Thoracic aorta (tissue), 2 donors: ENCODE measurements at places on chromosomes 16 and 17. TPM values are rescaled to one million over a fixed set of nuclear protein-coding genes. Genes with fewer than 3 reads are reported as not detected.
A peak's percentile ranks its signal among the peaks of the same experiment; 100 is the strongest.

- H3K36me3 ChIP-seq: no peaks in the 10 kb centered on the region
- H3K4me3 ChIP-seq: no peak overlapping the region
- no peak for DNase-seq
- H3K4me1 ChIP-seq: no peaks in the 10 kb centered on the region
- H3K27ac ChIP-seq: no peak overlapping the region
Observed at GRCh38 chr16:48101069-48101674, 54.6 kb downstream of the ABCC12 start.

The FOXN1 gene
- not detected for total RNA-seq

GRCh38 chr17:69175625-69176456, 34.1 kb upstream of the ABCA6 start:
- no peak for DNase-seq
- H3K27me3 ChIP-seq: no peaks in the 10 kb centered on the region
- no peak overlapping the region for H3K4me3 ChIP-seq
- no peaks in the 10 kb centered on the region for H3K4me1 ChIP-seq
- no peaks in the 10 kb centered on the region for H3K36me3 ChIP-seq

- H3K4me1 ChIP-seq: no peaks in the 10 kb centered on the region
- no peak for DNase-seq
- H3K4me3 ChIP-seq: no peak overlapping the region
- H3K27me3 ChIP-seq: no peaks in the 10 kb centered on the region
- H3K36me3 ChIP-seq: no peaks in the 10 kb centered on the region
Observed at GRCh38 chr16:68202091-68202519, 33.8 kb downstream of the ESRP2 start.

GRCh38 chr16:75621170-75621477, 2.0 kb downstream of the ADAT1 start:
- H3K36me3 ChIP-seq: peaks cover 22% of the 10 kb centered on the region
- H3K4me3 ChIP-seq: no peak overlapping the region
- no peak overlapping the region for H3K27ac ChIP-seq

The YPEL2 gene
- 64.2 TPM for total RNA-seq

GRCh38 chr16:73365016-73365551, 317.2 kb upstream of the ZFHX3 start:
- no peak for DNase-seq
- H3K4me1 ChIP-seq: no peaks in the 10 kb centered on the region
- no peaks in the 10 kb centered on the region for H3K36me3 ChIP-seq
- no peak overlapping the region for H3K4me3 ChIP-seq
- no peaks in the 10 kb centered on the region for H3K27me3 ChIP-seq

DNA sequence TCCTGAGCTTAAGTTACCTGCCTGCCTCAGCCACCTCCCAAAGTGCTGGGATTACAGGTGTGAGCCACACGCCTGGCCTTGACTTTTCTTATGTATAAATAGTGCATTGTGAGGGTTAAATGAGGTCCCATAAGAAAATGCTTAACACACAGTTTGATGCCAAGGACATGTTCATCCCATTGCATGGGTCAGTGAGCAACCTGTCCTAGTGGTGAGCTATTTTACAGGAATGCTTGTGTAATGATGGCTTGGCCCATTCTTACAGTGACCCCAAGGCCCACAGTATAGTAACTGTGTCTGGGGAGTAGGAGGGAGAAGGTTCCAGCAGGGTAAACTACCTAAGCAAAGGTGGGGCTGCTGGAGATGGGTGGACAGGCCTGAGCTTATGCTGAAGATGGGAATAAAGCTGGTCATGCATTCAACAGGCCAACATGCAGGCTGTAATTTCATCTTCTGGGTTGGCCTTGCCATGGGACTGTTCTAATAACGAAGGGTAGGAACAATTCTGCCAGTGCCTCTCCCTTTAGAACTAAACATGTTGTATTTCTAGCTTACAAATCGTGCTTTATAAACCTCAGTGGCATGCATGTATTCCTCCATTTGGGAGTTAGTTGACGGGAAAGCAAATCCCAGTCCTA, 6.2 kb downstream of the ACSF2 start:
- peaks cover 4% of the 10 kb centered on the region for H3K4me1 ChIP-seq
- no peak overlapping the region for H3K27ac ChIP-seq
- H3K27me3 ChIP-seq: no peaks in the 10 kb centered on the region
- no peaks in the 10 kb centered on the region for H3K36me3 ChIP-seq
- no peak overlapping the region for H3K4me3 ChIP-seq

DNA sequence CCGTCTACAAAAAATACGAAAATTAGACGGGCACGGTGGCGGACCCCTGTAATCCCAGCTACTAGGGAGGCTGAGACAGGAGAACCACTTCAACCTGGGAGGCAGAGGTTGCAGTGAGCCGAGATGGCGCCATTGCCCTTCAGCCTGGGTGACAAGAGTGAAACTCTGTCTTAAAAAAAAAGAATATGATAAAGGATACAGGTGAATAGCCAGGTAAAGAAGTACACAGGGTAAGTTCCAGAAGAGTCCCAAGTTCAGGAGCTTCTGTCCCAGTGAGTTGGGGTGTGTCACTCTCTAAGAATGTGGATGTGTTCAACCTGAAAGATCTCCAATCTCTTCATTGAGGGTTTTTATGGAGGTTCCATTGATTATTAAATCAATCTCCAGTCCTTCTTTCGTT, 6.8 kb downstream of the TMC5 start:
- no peaks in the 10 kb centered on the region for H3K27me3 ChIP-seq
- no peaks in the 10 kb centered on the region for H3K4me1 ChIP-seq
- no peak overlapping the region for H3K27ac ChIP-seq
- DNase-seq: no peak
- H3K36me3 ChIP-seq: no peaks in the 10 kb centered on the region

The CACNB1 gene
- 14.3 TPM for total RNA-seq

DNA sequence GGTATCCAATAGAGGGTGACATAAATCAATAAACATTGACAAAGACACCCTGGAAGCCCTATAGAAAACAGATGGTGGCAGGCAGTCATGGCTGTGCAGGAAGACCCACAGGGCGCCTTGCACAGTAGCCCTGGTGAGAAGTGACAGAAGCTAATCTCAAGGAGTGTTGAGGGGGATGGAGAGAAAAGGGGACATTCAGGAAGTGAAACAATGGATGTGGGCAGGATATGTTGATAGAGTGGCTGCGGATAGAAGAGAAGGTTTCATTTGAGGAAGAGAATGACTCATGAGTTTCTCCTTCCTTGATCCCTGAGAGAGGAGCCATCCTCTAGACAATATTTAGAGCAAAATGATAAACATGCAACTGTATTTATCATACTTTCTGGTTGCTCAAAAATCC, 468.8 kb upstream of the HSBP1 start:
- no peaks in the 10 kb centered on the region for H3K27me3 ChIP-seq
- no peaks in the 10 kb centered on the region for H3K4me1 ChIP-seq
- no peak overlapping the region for H3K27ac ChIP-seq
- H3K36me3 ChIP-seq: no peaks in the 10 kb centered on the region
- no peak overlapping the region for H3K4me3 ChIP-seq
- DNase-seq: no peak

- H3K4me1 ChIP-seq: peaks cover 46% of the 10 kb centered on the region
- H3K36me3 ChIP-seq: no peaks in the 10 kb centered on the region
- H3K27ac ChIP-seq: no peak overlapping the region
- no peak for DNase-seq
- no peak overlapping the region for H3K4me3 ChIP-seq
Observed at GRCh38 chr17:36940313-36941264, 3.3 kb downstream of the LHX1 start.

- H3K27me3 ChIP-seq: no peaks in the 10 kb centered on the region
- no peaks in the 10 kb centered on the region for H3K36me3 ChIP-seq
- no peak for DNase-seq
Observed at GRCh38 chr16:27449434-27450195, 47.6 kb downstream of the IL21R start.

The SYT17 gene
- 1.9 TPM for total RNA-seq

DNA sequence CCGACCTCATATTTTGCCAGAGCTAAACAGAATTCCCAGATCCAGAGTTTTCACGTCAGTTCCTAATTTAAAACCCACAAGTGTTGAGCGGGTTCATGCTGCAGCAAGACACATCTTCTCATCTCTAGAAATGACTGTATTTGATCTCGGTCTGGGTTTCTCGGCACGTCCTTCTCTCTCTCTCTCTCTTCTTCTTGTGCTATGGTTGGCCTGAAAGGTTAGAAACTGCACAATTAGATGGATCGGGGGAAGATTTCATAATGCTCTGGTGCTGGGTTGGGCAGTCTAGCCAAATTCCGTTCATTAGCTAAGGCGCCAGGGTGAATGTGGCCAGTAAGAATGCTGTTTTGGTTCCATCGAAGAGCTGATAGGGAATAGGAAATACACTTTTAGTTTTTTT, 158.9 kb upstream of the NOG start:
- no peaks in the 10 kb centered on the region for H3K27me3 ChIP-seq
- no peaks in the 10 kb centered on the region for H3K4me1 ChIP-seq
- no peak for DNase-seq
- H3K4me3 ChIP-seq: no peak overlapping the region

- H3K4me1 ChIP-seq: peaks cover 9% of the 10 kb centered on the region
- H3K36me3 ChIP-seq: no peaks in the 10 kb centered on the region
- H3K27ac ChIP-seq: peak within 1 kb of the TSS; percentile 82
- peak within 1 kb of the TSS; percentile 92 for H3K4me3 ChIP-seq
- no peak for DNase-seq
Observed at GRCh38 chr17:29568331-29569244, at the start of gene TP53I13. Gene TP53I13, plus strand, starts transcription at chr17:29568701. Its CDS starts 58 bp downstream, at chr17:29568759.

GRCh38 chr16:28842696-28843095, 3.5 kb downstream of the TUFM start:
- no peak overlapping the region for H3K27ac ChIP-seq
- peaks cover 22% of the 10 kb centered on the region for H3K4me1 ChIP-seq
- H3K4me3 ChIP-seq: no peak overlapping the region
- peaks cover 31% of the 10 kb centered on the region for H3K36me3 ChIP-seq

DNA sequence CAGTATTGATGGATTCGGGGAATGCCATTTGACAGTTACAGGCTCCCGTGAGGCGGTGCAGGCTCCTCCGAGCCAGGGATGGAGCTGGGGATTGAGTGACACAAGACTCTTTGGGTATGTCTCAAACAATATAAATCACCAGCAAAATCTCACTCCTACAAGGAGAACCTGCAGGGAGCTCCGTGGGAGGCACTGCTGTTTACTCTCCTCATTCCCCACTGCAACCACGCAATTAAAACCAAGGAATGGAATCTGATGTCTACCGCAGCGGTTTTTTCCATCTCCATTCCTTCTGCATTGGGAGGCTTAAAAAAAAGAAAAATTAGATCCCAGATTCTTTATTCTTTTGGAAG, 157.9 kb downstream of the WWOX start:
- H3K27ac ChIP-seq: no peak overlapping the region
- H3K4me1 ChIP-seq: peaks cover 3% of the 10 kb centered on the region
- H3K27me3 ChIP-seq: no peaks in the 10 kb centered on the region
- no peak overlapping the region for H3K4me3 ChIP-seq

The RASD1 gene
- total RNA-seq: 28.9 TPM

DNA sequence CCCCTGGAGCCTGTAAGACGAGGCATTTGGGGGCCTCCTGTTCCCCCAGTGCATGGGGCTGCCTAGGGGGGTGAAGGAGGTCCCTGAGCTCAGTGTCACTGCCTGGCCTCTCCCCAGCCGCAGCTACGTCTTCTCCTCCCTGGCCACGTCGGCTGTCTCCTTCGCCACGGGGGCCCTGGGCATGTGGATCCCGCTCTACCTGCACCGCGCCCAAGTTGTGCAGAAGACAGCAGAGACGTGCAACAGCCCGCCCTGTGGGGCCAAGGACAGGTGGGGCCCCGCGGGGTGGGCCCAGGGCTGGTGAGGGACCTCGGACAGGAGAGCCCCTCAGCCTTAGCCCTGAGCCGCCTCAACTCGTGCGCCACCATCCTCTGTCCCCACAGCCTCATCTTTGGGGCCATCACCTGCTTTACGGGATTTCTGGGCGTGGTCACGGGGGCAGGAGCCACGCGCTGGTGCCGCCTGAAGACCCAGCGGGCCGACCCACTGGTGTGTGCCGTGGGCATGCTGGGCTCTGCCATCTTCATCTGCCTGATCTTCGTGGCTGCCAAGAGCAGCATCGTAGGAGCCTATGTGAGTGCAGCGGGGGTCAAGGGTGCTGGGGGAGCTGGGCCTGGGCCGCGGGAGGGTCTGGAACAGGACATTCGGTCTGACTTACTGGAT, 22.2 kb downstream of the MYBBP1A start:
- DNase-seq: no peak
- no peaks in the 10 kb centered on the region for H3K36me3 ChIP-seq
- no peaks in the 10 kb centered on the region for H3K27me3 ChIP-seq
- no peak overlapping the region for H3K4me3 ChIP-seq

The MT3 gene
- total RNA-seq: not detected

DNA sequence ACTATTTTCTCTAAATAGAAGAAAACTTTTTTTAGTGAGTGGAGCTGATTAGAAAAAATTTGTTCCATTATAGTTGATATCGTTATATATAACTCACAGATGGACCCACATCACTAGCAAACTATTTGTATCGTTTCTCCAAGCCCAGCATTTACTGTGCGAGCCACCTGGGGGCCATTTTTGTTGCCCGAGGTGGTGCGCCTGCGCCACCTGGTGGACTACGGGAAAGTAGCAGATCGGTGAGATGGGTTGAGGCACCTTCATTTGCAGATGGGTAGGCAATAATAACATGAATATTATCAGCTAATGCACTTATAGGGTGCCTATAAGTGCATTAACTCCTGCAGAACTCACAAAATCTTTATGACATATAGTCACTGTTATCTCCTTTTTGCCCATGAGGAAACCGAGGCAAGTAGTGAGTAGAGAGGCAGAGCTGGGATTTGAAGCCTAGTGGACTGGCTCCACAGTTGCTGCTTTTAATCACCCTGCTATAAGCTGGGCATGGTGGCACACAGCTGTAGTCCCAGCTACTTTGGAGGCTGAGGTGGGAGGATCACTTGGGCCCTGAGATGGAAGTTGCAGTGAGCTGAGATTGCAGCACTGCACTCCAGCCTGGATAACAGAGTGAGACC, 23.2 kb upstream of the NTN1 start:
- H3K4me3 ChIP-seq: no peak overlapping the region
- no peak for DNase-seq
- no peak overlapping the region for H3K27ac ChIP-seq
- no peaks in the 10 kb centered on the region for H3K4me1 ChIP-seq
- no peaks in the 10 kb centered on the region for H3K36me3 ChIP-seq

GRCh38 chr16:82384017-82384416, 214.0 kb upstream of the MPHOSPH6 start:
- no peaks in the 10 kb centered on the region for H3K36me3 ChIP-seq
- no peak overlapping the region for H3K4me3 ChIP-seq
- H3K27me3 ChIP-seq: no peaks in the 10 kb centered on the region
- no peak for DNase-seq
- H3K4me1 ChIP-seq: no peaks in the 10 kb centered on the region

The ITGB4 gene
- 11.6 TPM for total RNA-seq

GRCh38 chr16:57955572-57956188, 15.2 kb downstream of the CNGB1 start:
- no peaks in the 10 kb centered on the region for H3K4me1 ChIP-seq
- H3K36me3 ChIP-seq: no peaks in the 10 kb centered on the region
- H3K4me3 ChIP-seq: no peak overlapping the region
- H3K27ac ChIP-seq: no peak overlapping the region
- DNase-seq: no peak
- no peaks in the 10 kb centered on the region for H3K27me3 ChIP-seq

GRCh38 chr17:65271296-65271695, 134.1 kb downstream of the RGS9 start:
- H3K4me3 ChIP-seq: no peak overlapping the region
- peaks cover 13% of the 10 kb centered on the region for H3K4me1 ChIP-seq
- no peaks in the 10 kb centered on the region for H3K36me3 ChIP-seq
- no peaks in the 10 kb centered on the region for H3K27me3 ChIP-seq
- no peak for DNase-seq
- peak overlapping the region; percentile 82 for H3K27ac ChIP-seq

The TSPOAP1 gene
- 26.3 TPM for total RNA-seq

The ERI2 gene
- 7.8 TPM for total RNA-seq

The OR1A1 gene
- total RNA-seq: not detected

- DNase-seq: no peak
- no peaks in the 10 kb centered on the region for H3K27me3 ChIP-seq
- peak overlapping the region; percentile 70 for H3K4me3 ChIP-seq
- H3K27ac ChIP-seq: no peak overlapping the region
- no peaks in the 10 kb centered on the region for H3K36me3 ChIP-seq
Observed at GRCh38 chr17:8326511-8327302, 12.9 kb upstream of the ODF4 start.

The CEP112 gene
- total RNA-seq: 19.0 TPM
